ENCODE measurements at places on chromosomes 13 and 19. TPM values are rescaled to one million over a fixed set of nuclear protein-coding genes. Genes with fewer than 3 reads are reported as not detected.

The LHB gene
- not detected for total RNA-seq

The LYL1 gene
- not detected for total RNA-seq

The CLN5 gene
- total RNA-seq: 18.7 TPM

The KLK3 gene
- total RNA-seq: not detected

The NLRP4 gene
- not detected for total RNA-seq

The CGB2 gene
- not detected for total RNA-seq

The KIR2DL4 gene
- not detected for total RNA-seq

The NKPD1 gene
- total RNA-seq: not detected

The FCER2 gene
- total RNA-seq: not detected

The ZMYM5 gene
- 22.6 TPM for total RNA-seq

The NXNL1 gene
- not detected for total RNA-seq
